ENCODE measurements at places on chromosomes 5 and 9.

- DNase-seq, result no peak
Measured at GRCh38 chr9:131800366-131800765, 60.5 kb upstream of the RAPGEF1 start.

GRCh38 chr5:14595189-14595588 lies 13.6 kb downstream of the OTULINL start:
- no peak for DNase-seq

- no peak for DNase-seq
Measured at GRCh38 chr5:160054831-160055230, 45.9 kb downstream of the TTC1 start.

GRCh38 chr9:137281345-137282116 lies 4.0 kb downstream of the TOR4A start:
- no peak for DNase-seq

DNA sequence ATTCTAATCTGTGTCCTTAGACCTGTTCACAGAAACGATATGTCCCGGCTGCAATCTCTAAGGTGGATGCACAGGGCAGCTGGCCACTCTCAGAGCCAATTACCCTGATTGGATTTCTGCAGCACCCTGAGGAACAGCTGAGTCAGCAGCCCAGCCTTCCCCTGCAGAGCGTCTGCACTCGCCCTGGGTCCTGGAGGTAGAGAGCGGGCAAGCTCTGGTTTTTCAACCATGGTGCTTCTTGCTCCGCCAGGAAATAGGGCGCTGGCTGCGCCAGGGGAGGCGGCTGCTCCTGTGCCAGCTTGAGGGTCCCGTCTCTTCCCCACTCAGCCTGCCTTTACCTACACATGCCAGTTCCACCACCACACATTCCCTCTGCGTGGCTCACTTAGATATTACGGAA lies 19.2 kb downstream of the NDUFS6 start:
- no peak for DNase-seq

GRCh38 chr5:95916687-95917085 lies 45.0 kb downstream of the ELL2 start:
- DNase-seq, result no peak

DNA sequence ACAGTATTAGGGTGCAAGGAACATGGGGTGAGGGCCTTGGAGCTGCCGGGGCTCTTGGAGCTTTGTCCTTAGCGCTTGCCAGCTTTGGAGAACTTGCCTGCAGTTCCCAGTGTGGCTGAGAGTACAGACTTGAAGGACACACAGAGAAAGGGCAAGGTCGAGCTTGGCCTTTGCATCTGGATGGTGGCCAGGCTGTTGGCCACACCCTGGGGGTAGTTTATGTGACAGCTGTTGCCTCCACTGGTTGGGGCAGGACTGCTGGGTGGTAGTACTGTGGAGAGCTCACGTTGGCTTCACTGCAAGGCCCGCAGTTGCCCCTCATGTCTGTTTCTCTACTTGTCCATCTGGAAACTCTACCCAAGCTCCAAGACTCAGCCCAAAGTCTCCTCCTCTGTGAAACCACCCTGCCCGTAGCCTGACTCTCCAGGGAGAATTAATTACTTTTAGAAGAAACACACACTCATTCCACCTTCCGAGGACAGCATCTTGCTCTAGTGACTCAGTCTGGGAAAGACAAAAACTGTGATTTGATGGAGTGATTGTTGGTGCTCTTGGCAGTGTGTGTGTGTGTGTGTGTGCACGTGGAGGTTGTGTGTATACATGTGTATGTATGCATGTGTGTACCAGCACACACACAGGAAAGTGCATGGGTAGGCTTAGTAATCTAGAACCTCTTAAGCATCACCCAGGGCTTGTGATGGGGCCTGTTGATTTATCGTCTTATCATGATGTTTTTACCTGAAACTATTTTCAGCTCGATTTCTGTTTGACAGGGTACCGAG lies 57.8 kb downstream of the TENT4A start:
- DNase-seq, result no peak

GRCh38 chr5:117633093-117633492 lies 1058.5 kb upstream of the SEMA6A start:
- no peak for DNase-seq

DNA sequence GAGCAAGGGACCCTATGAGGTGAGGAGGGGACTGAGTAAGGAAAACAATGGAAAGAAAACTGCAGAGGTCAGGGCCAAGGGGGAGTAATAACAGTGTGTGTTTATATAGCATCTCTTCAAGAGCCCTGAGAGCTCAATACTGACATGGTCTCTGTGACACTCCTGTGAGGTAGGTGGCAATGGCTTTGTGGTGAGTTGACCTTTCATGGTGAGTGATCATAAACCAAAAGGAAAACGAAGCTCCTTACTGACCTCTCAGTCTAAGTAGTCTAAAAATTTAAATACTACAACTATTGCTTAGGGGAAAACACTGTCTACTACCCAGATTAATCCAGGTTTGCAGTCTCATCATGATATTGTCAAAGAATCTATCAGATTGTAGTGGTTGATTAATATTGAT lies 130.9 kb downstream of the SNCAIP start:
- no peak for DNase-seq

GRCh38 chr5:138538943-138539627 lies 4.0 kb downstream of the ETF1 start:
- no peak for DNase-seq

GRCh38 chr5:66863243-66864170 lies 267.3 kb downstream of the MAST4 start:
- no peak for DNase-seq

All from hematopoietic multipotent progenitor cell treated with erythropoietin and hydrocortisone succinate and interleukin-3 and kit ligand, for 15 days (in vitro differentiated cells).